Stimulated activated CD4-positive, alpha-beta T cell treated with anti-CD3 and anti-CD28 coated beads, TNF-alpha, amount 100 ng/mL, for 48 hours (primary cell): ENCODE measurements at places on chromosomes 6 and 20.

GRCh38 chr20:2984956-2985661 lies 58.3 kb upstream of the GNRH2 start:
- DNase-seq = peak; percentile 18

- no peak for DNase-seq
These were observed 39.0 kb downstream of the PLAGL1 start for GRCh38 chr6:143969077-143969476.

DNA sequence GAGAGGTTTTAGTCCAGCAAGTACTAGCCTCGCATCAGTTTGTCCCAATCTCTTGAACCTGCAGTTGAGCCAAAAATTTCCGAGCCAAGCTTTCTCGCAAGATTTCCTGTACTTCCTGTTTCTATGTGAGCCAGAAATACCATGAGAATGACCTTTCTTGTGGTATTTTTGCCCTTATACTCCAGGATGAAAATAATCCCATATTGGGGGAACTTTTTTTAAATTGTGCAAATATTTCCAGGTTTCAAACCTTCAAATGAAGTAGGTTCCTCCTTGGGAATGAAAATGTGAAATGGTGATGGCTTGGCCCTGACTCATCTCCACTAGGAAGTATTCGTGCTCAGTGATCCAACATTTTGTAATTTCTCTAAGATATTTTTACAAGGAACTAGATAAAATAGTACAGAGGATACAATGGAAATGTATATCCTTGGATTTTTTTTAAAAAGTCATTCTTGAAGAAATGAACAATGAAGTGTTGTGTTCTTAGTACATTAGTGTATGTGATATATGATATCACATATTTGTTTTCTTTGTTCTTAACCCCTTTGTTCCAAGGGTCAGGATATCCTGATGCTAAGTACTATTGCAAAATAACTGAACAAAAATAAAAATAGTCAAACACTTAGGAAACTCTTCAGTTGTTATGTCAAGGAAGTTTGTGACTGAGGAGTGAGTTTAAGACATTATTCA lies 184.0 kb downstream of the PDE7B start:
- DNase-seq = no peak

- no peak for DNase-seq
These were observed 72.2 kb upstream of the EEF1E1 start for GRCh38 chr6:8174571-8174970.

DNA sequence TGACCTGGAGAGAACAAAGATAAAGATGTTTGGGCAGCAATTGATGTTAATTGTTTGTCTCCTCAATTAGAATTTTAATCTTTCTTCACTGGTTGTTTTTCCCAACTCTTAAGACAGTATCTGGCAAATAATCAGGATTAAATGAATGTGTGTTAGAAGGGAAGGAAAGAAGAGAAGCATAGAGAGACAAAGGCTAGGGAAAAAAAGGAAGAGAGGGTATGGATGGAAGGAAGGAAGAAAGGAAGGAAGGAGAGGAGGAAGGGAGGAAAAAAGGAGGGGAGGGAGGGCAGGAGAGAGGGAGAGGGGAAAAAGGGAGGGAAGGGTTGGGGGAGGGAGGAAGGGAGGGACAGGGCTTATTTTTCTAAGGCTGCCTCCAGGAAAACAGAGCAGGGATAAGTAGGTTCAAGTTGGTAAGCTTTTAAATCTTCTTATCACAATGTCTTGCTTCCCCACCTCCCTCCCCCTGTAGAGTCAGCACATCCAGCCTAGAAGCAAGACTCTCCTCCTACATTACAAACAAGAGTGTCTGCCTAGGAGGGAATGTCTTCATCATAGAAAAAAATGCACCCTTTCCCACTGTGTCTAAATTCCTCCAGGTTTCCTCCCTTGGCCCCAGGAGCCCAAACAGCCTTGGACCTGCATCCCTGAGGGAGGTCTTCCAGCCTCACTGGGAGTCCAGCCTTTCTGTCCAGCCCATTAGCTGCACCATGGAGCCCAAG lies 447.8 kb upstream of the JARID2 start:
- no peak for DNase-seq

DNA sequence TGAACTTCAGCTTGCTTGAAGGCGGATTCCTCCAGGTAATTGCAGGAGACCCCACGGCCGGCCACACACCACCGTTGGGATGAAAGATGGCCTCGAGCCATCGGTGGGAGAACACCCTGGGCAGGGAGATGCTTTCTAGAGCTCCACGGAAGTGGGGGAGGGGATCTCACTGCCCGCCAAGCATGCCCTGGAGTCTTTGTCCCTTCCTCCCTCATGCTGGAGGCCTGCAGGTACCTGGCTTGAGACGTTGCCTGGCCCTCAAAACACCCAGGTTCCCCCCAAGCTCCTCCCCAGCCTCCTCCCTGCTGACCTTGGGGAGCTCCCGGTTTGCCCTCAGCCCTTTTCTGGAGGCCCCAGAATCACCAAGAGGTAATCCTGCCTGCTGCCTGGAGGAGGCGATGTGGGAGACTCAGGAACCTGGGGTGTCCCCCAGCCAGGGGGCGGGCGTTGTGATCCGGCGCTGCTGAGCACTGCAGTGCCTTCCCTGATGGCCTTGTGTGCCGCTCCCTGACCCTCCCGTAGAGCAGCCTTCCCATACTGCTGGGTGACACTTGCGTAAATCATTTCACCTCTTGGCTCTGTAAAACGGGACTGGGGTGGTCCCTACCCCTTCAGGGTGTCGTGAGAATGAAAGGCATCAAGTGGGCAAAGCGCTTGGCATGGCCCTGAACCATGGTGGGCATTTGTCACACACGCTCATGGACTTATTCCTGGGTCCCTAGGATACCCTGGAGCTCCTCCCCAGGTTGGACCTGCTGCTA lies 91.4 kb downstream of the CEBPB start:
- no peak for DNase-seq

GRCh38 chr6:130935978-130936377 lies 108.8 kb downstream of the SMLR1 start:
- no peak for DNase-seq

GRCh38 chr20:8156235-8157079 lies 24.4 kb downstream of the PLCB1 start:
- DNase-seq = no peak

DNA sequence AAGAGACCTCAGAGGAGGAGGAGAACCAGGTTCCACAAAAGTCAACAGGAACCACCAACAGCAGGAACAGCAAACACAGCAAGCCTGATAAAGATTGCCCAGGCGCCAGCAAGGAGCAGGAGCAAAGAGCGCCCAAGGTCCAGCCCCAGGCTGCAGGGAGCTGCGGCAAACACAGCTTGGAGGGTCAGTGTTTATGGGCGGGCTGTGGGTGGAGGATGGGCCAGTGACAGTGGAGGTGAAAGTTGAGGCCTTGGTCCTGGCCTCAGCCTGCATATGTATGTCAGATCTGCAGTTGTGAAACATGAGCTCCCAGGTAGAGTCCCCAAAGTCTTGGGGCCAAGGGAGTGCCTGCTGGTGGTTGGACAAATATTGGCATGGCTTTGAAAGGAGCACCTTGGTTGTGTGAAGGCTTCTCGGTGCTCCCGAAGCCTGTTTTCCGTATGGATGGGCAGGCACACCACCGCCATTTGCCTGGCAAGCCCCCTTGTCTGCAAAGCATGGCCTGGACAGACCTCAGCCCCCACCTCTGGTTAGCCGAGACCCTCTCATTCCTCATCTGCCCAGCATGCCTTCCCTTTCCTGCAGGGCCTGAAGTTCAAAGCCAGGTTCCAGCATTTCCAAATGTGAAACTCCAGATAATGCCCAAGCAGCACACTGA lies 2.0 kb upstream of the CAPN11 start:
- no peak for DNase-seq

DNA sequence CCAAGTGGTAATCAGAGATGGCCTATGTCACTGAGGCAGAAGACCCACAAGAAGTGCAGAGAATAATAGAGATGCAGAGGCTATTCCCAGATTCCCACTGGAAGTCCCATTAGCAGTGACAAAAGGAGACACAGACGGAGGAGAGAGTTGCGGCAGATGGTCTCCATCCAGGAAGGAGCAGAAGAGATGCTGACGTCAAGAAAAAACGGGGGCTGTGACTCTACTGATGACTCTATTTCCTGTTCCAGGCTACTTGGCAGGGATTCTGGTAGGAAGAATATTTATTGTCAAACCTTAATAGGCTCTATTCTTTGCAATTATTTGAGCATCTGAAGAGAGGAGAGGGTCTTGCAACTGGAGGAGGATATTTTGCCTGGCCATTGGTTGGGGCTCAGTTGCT lies 246.0 kb upstream of the ECI2 start:
- no peak for DNase-seq

DNA sequence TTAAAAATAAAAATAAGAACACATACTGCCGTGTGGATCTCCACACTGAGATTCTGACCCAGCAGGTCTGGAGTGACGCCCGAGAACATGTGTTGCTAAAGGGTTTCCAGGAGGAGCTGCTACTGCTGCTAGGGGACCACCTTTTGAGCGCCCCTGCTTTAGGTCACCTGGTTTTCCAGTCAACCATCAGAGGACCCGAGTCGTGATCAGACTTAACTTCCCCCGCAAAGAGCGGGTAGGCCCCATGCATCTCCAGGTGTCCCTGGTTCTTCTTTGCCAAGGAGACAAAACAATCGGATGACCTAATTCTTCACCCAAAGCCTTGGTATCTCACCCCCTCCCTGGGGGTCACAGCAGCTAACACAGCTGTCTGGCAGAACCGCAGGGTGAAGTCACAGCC lies 51.1 kb upstream of the STX16 start:
- DNase-seq = no peak

DNA sequence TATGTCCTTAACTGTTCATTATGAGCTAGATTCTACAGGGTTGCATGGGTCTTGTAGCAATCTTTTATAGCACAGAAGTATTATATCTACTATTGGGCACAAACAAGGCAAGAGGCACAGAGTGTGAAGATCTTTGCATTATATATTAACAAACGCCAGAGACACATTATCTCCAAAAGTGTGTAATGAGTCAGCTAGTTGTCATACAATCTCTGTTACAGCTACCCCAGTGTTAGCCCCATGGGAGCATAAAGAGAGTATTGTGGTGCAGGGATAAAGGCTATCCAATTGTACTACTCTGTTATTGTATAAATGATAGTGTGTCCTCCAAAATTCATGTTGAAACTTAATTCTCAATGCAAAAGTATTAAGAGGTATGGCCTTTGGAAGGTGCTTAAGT lies 148.4 kb upstream of the RIMS1 start:
- no peak for DNase-seq

GRCh38 chr6:41584668-41585205 lies 38.6 kb downstream of the FOXP4 start:
- DNase-seq = no peak

DNA sequence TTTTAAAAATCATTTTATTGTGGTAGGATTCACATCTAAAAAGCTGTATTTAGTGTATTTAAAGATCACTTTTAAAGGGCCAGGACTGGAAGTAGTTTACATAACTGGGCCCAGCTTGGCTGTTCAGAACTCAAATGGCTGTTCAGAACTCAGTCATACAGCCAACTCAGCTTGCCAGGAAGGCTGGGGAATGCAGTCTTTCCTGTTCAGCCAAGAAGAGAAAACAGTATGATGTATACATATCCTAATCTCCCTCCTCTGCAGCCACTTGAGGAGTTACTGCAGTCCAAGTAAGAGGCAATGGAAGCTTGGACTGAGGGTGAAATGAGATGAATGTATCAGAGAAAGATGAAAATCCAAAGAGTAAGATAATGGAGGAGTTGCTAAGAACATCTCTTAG lies 24.6 kb downstream of the DSTN start:
- no peak for DNase-seq

GRCh38 chr6:13550656-13551055 lies 23.7 kb upstream of the SIRT5 start:
- DNase-seq = no peak

GRCh38 chr6:15349379-15349778 lies 103.5 kb downstream of the JARID2 start:
- no peak for DNase-seq

- no peak for DNase-seq
These were observed 191.2 kb downstream of the MANEA start for GRCh38 chr6:95768539-95768938.

DNA sequence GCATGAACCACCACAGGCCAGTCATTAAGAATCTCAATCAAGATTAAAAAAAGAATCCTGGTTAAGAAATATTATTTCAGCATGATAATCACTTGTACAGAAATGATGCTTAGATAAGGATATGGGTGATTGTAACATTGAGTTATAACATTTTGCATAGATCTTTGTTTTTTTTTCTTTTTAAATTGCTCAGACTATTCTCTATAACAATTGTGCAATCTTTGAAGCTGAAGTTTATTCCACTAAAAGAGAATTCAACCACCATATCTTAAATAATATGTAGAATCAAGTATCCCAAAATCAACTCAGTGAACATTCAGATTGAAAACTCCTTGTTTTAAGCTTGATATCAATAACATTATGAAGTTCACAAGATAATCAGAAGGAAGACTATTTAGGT lies 663 bp upstream of the SMIM28 start:
- DNase-seq = no peak

- no peak for DNase-seq
These were observed 217.1 kb upstream of the MAN1A1 start for GRCh38 chr6:119566546-119567260.

- no peak for DNase-seq
These were observed 127.9 kb upstream of the FOXO3 start for GRCh38 chr6:108432792-108433191.

DNA sequence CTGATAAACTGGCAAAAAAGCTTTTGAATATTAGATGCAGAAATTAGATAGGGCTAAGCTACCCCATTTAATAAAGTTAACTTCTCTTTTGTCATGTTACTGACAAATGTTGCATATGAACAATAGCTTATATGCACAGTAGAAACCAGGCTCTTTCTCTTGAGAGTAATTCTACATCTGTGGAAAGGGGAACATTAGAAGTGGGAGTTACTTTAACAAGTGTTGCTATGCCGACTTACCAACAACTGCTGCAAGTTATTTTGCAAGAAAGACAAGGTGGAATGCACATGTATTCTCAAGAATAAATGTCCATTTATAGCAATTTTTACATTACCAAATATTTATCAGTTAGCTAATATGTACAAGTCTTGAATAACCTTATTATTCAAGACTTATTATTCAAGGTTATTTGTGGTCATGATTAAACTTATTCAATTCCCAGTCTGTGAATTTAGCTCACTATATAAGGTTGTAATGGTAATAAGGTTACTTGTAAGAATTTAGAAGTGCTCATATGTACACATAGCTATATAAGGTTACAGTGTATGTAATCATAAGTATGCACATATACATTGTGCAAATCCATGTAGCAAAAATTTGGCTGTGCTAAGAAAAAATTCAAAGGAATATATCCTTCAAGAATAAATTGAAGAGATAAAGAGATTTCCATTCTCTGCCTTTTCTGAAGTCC lies 38.3 kb downstream of the ADGRG6 start:
- no peak for DNase-seq

DNA sequence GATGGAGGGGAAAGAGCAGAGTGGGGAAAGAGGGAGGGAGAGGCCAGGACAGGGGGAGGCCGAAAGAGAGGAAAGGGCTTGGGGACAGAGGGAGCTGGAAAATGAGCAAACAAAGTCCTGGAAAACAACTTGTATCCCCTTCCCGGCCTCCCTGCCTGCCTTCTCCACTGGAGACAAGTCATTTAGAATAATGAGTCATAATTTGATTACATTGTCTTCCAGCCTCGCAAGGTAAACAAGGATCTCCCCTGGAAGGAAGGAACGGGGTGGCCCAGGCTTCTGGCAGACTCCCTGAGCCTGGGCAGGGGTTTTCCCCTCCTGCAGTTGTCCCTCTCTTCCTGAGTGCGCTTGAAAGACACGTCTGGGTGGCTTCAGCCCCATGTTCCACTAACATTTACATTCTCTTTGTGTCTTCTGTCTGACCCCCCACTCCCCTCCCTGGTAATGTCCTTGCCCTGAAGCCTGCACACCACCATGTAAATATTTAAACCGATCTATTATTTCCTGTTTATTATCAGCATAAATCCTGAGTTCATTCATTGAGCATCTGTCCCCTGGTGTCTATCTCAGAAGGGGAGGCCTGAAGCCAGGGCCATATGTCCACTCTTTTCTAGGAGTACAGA lies 12.1 kb upstream of the MRPS18A start:
- DNase-seq = no peak
